ENCODE measurements at places on chromosomes 11 and 22. TPM values are rescaled to one million over a fixed set of nuclear protein-coding genes. Genes with fewer than 3 reads are reported as not detected.

CREB3L1 gene
- total RNA-seq, result not detected

MUC5B gene
- total RNA-seq, result not detected

VSTM5 gene
- not detected for total RNA-seq

PRDM11 gene
- total RNA-seq, result 4.0 TPM

C22orf31 gene
- not detected for total RNA-seq

GAL3ST1 gene
- total RNA-seq, result not detected

GRM5 gene
- total RNA-seq, result not detected

OR52N4 gene
- not detected for total RNA-seq

SLC7A4 gene
- total RNA-seq, result not detected

TENM4 gene
- total RNA-seq, result 5.0 TPM

RAG2 gene
- not detected for total RNA-seq

CEP126 gene
- 4.3 TPM for total RNA-seq

DNA sequence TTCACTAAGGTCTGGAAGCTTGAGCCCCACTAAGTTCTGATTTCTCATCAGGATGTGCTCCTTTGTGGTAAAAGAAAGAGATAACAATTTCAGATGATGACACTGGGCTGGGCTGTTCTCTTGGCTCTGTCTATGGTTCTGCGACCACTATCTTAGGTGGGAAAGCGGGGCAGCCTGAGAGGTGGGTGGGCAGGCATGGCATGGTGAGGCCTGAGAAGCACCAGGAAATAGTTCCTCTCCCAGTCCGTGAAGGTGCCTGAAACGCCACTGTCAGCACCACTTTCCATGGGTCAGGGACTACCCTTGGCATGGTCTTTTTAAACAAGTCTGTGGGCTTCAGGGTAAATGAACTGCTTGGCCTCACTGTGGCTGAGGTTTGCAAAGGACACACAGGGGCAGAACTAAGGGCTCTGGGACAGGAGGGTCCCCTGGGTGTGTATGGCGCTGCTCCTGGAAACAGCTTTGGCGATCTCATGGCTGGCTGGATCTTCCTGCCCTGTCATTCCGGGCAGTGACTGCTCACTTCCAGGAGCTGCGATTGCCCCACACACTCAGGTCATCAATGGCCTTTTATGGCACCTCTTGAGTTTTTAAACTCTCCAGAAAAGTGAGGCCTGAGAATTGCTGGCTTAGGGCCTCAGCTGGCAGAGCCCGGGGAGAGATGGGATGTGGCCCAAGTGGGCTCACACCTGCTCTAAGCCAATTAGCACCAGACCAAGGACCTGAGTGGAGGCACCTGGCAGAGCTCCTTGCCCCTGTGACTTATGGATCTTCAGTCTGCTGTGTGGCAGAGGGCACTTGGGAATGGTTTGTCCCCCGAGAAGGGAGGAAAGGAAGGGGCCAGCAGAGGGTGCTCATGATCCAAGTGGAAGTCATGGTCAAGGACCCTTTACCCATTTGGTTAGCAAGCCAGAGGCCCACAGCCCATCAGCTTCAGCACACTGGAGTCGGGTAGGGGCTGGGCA, 55.6 kb upstream of the LYVE1 start:
- DNase-seq, result peak; percentile 29
- no peaks in the 10 kb centered on the region for H3K27me3 ChIP-seq
- no peak overlapping the region for H3K27ac ChIP-seq
- no peaks in the 10 kb centered on the region for H3K36me3 ChIP-seq
- no peak overlapping the region for H3K4me3 ChIP-seq
- no peaks in the 10 kb centered on the region for H3K4me1 ChIP-seq

GRCh38 chr11:36010010-36010740, 66.3 kb downstream of the LDLRAD3 start:
- no peaks in the 10 kb centered on the region for H3K27me3 ChIP-seq
- H3K27ac ChIP-seq, result peak overlapping the region; percentile 78
- peaks cover 62% of the 10 kb centered on the region for H3K4me1 ChIP-seq
- peak; percentile 43 for DNase-seq

GRCh38 chr11:121762820-121763219, 310.1 kb upstream of the SORL1-AS1 start:
- H3K4me3 ChIP-seq, result no peak overlapping the region
- no peaks in the 10 kb centered on the region for H3K36me3 ChIP-seq
- peak; percentile 36 for DNase-seq
- H3K27ac ChIP-seq, result no peak overlapping the region

DNA sequence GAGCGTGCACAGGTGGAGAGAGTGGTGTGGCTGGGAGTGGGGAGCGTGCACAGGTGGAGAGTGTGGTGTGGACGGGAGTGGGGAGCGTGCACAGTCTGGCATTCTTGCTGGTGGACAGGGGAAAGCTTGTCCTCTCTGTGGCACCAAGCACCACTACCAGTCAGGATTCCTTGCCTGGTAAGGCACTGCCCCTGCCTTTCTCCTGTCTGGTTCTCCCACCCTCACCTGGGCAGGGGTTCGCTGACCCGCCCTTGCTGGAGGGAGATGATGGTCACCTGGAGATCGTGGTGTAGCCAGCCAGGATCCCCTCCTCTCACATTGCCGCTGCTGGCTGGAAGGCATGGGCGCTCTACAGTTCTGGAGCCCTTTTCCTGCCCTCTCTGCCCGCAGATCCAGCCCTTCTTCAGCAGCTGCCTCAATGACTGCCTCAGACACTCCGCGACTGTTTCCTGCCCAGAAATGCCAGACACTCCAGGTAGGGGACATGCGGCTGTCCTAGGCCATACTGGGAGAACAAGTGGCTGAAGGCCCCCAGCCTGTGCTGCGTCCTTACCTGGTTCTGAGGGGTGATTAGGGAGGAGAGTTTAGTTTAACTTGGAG, 16.7 kb downstream of the TMEM121B start:
- no peaks in the 10 kb centered on the region for H3K27me3 ChIP-seq
- no peak for DNase-seq
- H3K4me3 ChIP-seq, result no peak overlapping the region
- no peak overlapping the region for H3K27ac ChIP-seq

GRCh38 chr11:132062031-132062430, 691.6 kb downstream of the NTM start:
- peaks cover 6% of the 10 kb centered on the region for H3K36me3 ChIP-seq
- no peak for DNase-seq
- no peaks in the 10 kb centered on the region for H3K4me1 ChIP-seq
- H3K4me3 ChIP-seq, result no peak overlapping the region

- H3K4me3 ChIP-seq, result peak overlapping the region; percentile 10
- H3K27ac ChIP-seq, result peak overlapping the region; percentile 92
- DNase-seq, result peak; percentile 76
- H3K36me3 ChIP-seq, result peaks cover 5% of the 10 kb centered on the region
- no peaks in the 10 kb centered on the region for H3K27me3 ChIP-seq
- peaks cover 59% of the 10 kb centered on the region for H3K4me1 ChIP-seq
Observed at GRCh38 chr11:124898711-124899110, 1.0 kb upstream of the ROBO4 start.

- no peak for DNase-seq
- H3K4me1 ChIP-seq, result peaks cover 9% of the 10 kb centered on the region
- H3K4me3 ChIP-seq, result no peak overlapping the region
- H3K36me3 ChIP-seq, result peaks cover 6% of the 10 kb centered on the region
- H3K27me3 ChIP-seq, result no peaks in the 10 kb centered on the region
Observed at GRCh38 chr11:11020747-11021149, 162.9 kb upstream of the ZBED5 start.

GRCh38 chr22:43017525-43018460, 2.8 kb upstream of the PACSIN2 start:
- H3K36me3 ChIP-seq, result no peaks in the 10 kb centered on the region
- no peak overlapping the region for H3K4me3 ChIP-seq
- H3K27ac ChIP-seq, result no peak overlapping the region
- H3K27me3 ChIP-seq, result no peaks in the 10 kb centered on the region
- H3K4me1 ChIP-seq, result peaks cover 23% of the 10 kb centered on the region
- DNase-seq, result no peak

DNA sequence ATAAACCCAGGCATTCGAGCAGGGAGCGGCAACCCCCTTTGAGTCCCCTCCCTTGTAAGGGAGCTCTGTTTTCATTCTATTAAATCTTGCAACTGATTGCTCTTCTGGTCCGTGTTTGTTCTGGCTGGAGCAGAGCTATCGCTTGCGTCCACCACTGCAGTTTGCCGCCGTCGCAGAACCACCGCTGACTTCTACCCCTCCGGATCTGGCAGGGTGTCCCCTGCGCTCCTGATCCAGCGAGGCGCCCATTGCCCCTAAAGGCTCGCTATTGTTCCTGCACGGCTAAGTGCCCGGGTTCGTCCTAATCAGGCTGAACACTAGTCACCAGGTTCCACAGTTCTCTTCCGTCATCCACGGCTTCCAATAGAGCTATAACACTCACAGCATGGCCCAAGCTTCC, 10.4 kb upstream of the MS4A7 start:
- no peak for DNase-seq
- no peaks in the 10 kb centered on the region for H3K36me3 ChIP-seq
- peaks cover 32% of the 10 kb centered on the region for H3K27me3 ChIP-seq

DNA sequence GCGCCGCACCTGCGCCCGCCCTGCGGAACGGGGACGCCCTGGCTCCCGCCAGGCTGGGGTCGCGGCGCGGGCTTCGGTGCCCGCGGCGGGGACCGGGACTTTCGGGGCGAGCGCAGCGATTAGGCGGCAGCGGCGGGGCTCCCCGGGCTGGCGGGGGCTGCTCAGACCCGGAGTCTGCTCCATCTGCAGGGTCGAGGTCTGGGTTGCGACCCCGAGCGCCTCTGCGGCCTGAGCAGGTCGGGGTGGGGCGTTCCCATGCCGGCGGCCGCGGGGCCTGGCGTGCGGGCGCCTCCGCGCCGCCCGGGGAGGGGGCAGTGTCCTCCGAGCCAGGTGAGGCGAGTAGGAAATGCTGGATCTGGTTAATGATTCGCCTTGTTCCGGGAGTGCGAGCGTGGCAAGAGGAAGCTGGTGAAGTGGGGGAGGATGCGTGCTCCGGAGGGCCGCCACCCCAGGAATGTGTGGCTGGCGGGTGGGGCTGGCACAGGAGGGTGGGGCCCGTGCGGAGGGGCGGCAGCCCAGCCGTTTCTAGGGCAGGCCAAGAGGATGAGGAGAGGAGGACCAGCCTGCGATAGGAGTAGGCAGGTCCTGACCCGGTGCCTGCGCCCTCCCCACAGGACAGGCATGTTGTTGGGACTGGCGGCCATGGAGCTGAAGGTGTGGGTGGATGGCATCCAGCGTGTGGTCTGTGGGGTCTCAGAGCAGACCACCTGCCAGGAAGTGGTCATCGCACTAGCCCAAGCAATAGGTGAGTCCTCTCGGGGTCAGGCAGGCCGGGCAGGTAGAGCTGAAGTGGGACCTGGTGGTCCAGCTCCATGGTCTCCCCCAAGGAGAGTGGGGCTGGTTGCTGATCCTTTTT, 606 bp downstream of the RASSF7 start:
- no peak for DNase-seq
- peak overlapping the region; percentile 85 for H3K4me3 ChIP-seq
- no peaks in the 10 kb centered on the region for H3K27me3 ChIP-seq
- H3K27ac ChIP-seq, result no peak overlapping the region

GRCh38 chr22:47366026-47366767, 603.7 kb downstream of the TBC1D22A start:
- no peak for DNase-seq
- no peak overlapping the region for H3K27ac ChIP-seq
- peaks cover 8% of the 10 kb centered on the region for H3K27me3 ChIP-seq
- H3K4me3 ChIP-seq, result no peak overlapping the region

GRCh38 chr11:10808235-10808552, 532 bp downstream of the EIF4G2 start:
- H3K27ac ChIP-seq, result peak overlapping the region; percentile 97
- no peak for DNase-seq
- no peaks in the 10 kb centered on the region for H3K27me3 ChIP-seq
- H3K4me3 ChIP-seq, result peak overlapping the region; percentile 89
- peaks cover 4% of the 10 kb centered on the region for H3K4me1 ChIP-seq

DNA sequence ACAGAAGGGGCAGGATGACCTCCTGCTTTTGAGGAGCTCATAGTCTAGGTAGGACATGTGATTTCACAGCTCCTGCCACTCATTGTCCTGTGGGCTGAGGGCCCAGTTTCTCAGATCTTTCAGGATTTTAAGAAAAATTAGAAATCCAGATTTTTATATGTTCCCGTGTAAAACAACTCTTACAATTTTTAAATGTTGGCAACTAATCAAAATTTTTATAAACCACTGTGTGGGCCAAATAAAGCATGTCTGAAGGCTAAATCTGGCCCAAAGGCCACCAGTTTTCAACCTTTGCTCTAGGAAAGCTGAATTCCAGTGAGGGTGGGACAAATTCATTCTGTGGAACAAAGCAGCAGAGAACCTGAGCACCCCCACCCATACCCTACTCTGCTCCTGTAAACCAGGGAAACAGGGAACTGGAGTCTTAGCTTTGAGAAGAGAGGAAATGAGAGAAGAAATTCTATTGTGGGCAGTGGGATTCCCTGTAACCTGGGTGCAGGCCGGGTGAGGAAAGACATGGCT, 20.6 kb downstream of the LRRC32 start:
- H3K4me3 ChIP-seq, result no peak overlapping the region
- H3K36me3 ChIP-seq, result no peaks in the 10 kb centered on the region
- no peak overlapping the region for H3K27ac ChIP-seq

DNA sequence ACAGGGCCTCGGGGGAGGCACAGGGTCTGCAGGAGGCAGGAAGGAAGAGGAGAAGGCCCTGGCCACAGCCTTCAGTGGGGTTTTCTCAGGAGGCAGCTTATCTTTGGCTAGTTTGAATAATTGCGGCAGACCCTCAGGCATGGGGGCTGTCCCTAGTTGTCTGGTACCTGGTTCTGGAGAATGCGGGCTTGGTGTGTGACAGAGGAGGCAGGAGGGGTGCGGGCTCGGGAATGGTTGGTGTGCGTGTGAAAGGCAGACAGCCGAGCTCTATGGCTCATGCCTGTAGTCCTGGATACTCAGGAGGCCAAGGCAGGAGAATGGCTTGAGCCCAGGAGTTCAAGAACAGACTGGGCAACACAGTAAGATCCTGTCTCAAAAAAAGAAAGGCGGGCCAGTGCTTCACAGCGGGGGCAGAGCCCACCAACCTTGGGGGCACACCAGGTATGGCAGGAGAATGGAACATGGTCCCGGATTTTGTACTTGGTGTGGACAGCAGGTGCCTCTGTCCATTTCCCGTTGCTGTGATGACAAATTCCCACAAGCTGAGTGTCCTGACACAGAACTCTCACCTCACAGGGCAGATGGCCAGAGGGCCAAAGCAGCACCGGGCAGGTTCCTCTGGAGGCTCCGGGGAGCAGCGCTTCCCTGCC, 640.6 kb downstream of the TBC1D22A start:
- no peaks in the 10 kb centered on the region for H3K4me1 ChIP-seq
- peaks cover 20% of the 10 kb centered on the region for H3K27me3 ChIP-seq
- H3K27ac ChIP-seq, result no peak overlapping the region
- no peak overlapping the region for H3K4me3 ChIP-seq
- H3K36me3 ChIP-seq, result no peaks in the 10 kb centered on the region

- peaks cover 6% of the 10 kb centered on the region for H3K4me1 ChIP-seq
- H3K36me3 ChIP-seq, result no peaks in the 10 kb centered on the region
- no peak for DNase-seq
- H3K4me3 ChIP-seq, result no peak overlapping the region
- peaks cover 61% of the 10 kb centered on the region for H3K27me3 ChIP-seq
Observed at GRCh38 chr11:125382822-125383221, 113.2 kb downstream of the FEZ1 start.

- H3K4me3 ChIP-seq, result no peak overlapping the region
- H3K27me3 ChIP-seq, result no peaks in the 10 kb centered on the region
- H3K36me3 ChIP-seq, result peaks cover 4% of the 10 kb centered on the region
- H3K4me1 ChIP-seq, result peaks cover 8% of the 10 kb centered on the region
- DNase-seq, result no peak
Observed at GRCh38 chr11:91625495-91625894, 599.1 kb upstream of the FAT3 start.
